ENCODE measurements at places on chromosomes 11 and 22.
A peak's percentile ranks its signal among the peaks of the same experiment; 100 is the strongest.

GRCh38 chr11:28763876-28764275 lies 655.7 kb downstream of the METTL15 start:
- DNase-seq, result no peak

GRCh38 chr11:73350908-73351636 lies 25.1 kb upstream of the RELT start:
- peak; percentile 81 for DNase-seq

DNA sequence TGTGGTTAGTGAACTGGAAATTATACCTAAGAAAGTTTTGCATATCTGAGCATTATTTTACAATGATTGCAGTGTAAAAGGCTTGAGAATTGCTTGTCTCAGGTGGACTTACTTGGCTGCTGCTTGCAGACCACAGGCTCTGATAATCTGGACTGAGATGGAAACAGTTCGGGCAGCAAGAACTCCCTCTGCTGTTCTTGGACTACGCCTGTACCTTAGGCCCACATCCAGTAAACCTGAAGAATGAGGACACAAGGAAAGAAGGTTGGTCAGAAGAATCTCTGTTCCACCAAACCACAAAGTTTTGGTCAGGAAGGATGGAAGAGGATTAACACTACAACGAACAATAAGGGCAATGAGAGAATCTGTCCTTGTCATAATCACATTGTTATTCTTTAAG lies 80.1 kb downstream of the C2CD3 start:
- DNase-seq, result no peak

DNA sequence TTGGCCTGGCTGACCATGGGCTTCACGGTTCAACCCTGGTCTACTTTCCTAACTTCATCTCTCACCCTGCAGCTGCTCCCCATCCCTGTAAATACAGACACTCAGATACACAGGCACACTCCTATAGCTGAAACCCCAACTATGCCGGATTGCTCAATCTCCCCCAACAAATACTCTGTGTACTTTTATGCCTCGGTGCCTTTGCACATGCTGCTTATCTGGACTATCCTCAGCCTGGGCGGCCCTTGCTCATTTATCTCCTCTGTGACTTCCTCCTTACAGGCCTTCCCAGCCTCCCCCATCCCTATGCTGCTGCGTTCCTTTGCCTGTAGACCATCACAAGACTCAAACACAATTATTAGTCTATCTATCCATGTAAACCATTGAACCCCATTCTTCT lies 76.6 kb downstream of the PKNOX2 start:
- DNase-seq, result no peak

- DNase-seq, result peak; percentile 53
These were observed 1.3 kb upstream of the LPXN start for GRCh38 chr11:58576887-58577471.

DNA sequence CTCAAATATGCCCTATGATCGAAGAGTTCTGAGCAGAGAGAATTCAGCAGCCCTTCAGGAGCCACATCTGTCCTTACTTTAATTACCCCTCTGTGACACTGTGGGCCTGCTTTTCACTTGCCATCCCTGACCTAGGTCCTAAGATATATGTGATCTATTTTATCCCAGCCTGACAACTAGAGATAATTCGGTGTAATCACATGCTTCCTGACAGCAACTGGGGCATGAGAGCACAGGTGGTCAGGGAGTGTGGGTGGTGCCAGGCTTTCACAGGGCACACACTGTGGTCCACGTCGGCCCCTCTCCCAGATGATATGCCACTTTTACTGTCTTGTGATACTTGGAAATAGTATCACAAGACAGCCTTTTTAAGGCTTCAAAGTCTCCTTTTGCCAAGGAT lies 3.9 kb downstream of the TUBA8 start:
- DNase-seq, result peak; percentile 40

GRCh38 chr11:113667801-113668200 lies 38.3 kb downstream of the TMPRSS5 start:
- no peak for DNase-seq

DNA sequence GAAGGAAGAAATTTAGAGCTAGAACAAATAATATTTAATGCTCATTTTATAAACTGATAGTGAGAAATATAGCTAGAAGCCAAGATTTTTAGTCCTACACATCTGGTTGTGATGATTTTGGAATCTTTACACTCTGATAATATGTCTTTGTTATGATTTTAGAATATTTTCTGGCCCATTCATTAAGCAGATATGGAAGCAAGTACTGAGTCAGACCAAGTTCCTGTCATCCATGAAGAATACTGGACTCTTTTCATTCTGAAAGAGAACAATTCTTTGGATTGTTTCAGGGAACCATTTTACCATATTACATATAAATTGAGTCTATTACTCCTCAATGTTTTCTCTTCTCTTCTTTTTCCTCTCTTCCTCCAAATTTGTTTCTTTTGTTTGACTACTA lies 227.4 kb downstream of the TMEM135 start:
- DNase-seq, result no peak

DNA sequence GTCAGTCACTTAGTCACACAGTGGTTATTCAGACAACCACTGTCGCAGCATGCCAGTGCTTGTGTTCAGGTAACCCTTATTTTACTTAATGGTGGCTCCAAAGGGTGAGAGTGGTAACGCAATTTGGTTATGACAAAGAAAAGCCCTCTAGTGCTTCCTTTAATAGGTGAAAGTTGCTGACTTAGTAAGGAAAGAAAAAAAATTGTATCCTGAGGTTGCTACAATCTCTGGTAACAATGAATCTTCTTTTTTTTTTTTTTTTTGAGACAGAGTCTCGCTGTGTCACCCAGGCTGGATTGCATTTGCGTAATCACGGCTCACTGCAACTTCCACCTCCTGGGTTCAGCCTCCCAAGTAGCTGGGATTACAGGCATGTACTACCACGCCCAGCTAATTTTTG lies 64.5 kb downstream of the C11orf91 start:
- no peak for DNase-seq

- peak; percentile 36 for DNase-seq
These were observed 27.6 kb upstream of the TOLLIP start for GRCh38 chr11:1336836-1337646.

Data from tongue (tissue), 3 donors.